CD4-positive, alpha-beta T cell treated with Interleukin-15 for 4 hours (primary cell): ENCODE measurements at places on chromosomes 16 and 17.

- DNase-seq, result no peak
These were observed 61.9 kb upstream of the GSE1 start for GRCh38 chr16:85550953-85551924.

GRCh38 chr17:50062293-50063243 is 6.7 kb downstream of the ITGA3 start:
- DNase-seq, result no peak

- no peak for DNase-seq
These were observed 4.1 kb downstream of the MGAT5B start for GRCh38 chr17:76872221-76872873.

- no peak for DNase-seq
These were observed 71.9 kb downstream of the ENGASE start for GRCh38 chr17:79146562-79146961.

- no peak for DNase-seq
These were observed 140.2 kb downstream of the AATF start for GRCh38 chr17:37088913-37089312.

GRCh38 chr16:19118938-19119431 is 5.2 kb downstream of the ITPRIPL2 start:
- DNase-seq, result no peak

DNA sequence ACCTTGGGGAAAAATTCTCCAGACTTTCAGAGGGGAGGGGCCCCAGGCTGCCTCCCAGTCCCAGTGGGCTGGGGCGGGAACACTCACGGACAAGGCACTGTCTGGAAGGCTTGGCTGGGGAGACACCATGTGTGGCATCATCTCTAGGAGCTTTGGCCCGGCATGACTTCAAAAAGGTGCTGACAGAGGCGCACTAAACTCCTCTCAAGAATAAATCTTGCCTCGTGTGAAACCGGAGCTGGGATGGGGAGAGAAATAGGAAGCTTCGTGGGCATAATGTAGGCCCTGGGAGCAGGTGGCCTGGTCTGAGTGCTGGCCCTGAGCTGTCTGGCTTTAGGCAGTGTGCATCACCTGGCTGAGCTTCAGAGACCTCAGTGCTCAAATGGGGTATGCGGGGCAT is 5.7 kb downstream of the WSCD1 start:
- no peak for DNase-seq

DNA sequence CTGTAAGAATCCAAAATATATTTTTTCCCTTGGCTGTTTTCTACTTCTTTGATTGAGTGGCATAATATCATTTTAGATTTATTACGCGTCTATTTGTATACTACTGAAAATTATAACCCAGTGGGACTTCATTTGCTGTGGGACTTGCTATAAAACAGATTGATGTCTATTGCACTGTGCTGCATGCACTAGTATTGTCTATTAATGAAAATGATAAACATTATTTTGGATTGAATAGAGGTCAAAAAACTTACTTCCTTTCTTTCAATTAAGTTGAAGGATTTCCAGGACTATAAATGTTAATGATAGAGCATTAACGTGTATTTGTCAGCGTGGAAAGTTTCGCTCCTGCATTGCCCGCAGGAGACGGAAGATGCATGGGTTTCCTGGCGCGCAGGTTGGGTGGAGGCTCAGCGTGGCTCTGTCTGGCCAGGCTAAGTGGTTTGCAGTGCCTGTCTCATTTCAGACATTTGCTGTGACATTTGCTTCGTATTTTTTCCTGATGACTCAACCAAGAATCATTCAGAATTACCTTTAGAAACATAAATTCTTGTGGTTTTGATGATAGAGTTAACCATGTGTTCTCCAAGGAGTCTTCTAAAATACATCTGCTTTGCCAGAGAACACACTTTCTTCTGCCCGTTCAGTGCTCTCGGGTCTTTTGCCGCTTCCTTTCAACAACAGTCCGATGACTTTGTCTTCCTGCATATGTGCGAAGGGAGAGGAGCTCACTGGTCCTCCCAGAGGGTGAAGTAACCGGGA is 216.7 kb downstream of the RPTOR start:
- DNase-seq, result peak; percentile 82

- DNase-seq, result no peak
These were observed 18.7 kb upstream of the SLC38A8 start for GRCh38 chr16:84061236-84061819.

- no peak for DNase-seq
These were observed 78.1 kb downstream of the GP2 start for GRCh38 chr16:20249211-20249610.

- DNase-seq, result no peak
These were observed 8.9 kb upstream of the HDAC5 start for GRCh38 chr17:44132275-44132821.

- DNase-seq, result no peak
These were observed 10.2 kb downstream of the CYB561 start for GRCh38 chr17:63435681-63436522.

- DNase-seq, result no peak
These were observed 19.8 kb upstream of the TANGO6 start for GRCh38 chr16:68823401-68824135.

GRCh38 chr17:80616705-80617104 is 72.1 kb downstream of the RPTOR start:
- DNase-seq, result no peak

GRCh38 chr17:74637926-74638325 is 14.4 kb upstream of the CD300E start:
- DNase-seq, result no peak

- DNase-seq, result no peak
These were observed 36.4 kb downstream of the AKAP1 start for GRCh38 chr17:57121308-57122042.

- no peak for DNase-seq
These were observed 8.9 kb downstream of the VPS4A start for GRCh38 chr16:69319826-69320739.

GRCh38 chr17:4892499-4893221 is 6.7 kb upstream of the C17orf107 start:
- DNase-seq, result no peak

- DNase-seq, result no peak
These were observed 4.4 kb downstream of the PRSS36 start for GRCh38 chr16:31145398-31145990.

- no peak for DNase-seq
These were observed 12.0 kb downstream of the IL21R start for GRCh38 chr16:27413956-27414355.

DNA sequence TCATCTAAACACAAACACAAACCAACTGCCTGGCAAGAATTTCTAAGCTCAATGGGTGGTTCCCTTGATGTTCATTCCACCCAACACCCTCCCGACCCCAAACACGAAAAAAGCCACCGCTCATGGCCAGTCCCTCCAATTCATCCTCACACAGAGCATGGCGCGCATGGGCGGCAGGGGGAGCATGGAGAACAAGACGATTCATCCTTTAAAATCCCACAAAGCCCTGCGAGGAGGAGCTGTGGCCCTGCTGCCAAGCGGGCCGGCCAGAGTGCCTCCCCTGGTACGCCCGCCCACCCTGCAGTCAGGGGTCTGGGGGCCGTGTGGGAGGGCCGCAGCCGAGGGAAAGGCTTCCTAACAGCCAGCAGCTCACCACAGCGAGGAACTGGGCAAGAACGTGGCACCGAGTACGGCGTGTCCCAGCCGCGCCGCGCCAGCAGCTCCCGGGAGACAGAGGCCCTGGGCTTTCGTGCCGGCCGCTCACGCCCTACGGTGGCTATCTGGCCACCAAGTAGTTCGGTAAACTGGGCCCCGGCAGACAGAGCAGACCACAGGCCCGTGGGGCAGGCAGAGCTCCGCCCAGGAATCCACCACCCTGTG is 60.9 kb downstream of the KLHDC4 start:
- DNase-seq, result no peak

- DNase-seq, result no peak
These were observed 71.5 kb upstream of the MPHOSPH6 start for GRCh38 chr16:82241469-82242052.

DNA sequence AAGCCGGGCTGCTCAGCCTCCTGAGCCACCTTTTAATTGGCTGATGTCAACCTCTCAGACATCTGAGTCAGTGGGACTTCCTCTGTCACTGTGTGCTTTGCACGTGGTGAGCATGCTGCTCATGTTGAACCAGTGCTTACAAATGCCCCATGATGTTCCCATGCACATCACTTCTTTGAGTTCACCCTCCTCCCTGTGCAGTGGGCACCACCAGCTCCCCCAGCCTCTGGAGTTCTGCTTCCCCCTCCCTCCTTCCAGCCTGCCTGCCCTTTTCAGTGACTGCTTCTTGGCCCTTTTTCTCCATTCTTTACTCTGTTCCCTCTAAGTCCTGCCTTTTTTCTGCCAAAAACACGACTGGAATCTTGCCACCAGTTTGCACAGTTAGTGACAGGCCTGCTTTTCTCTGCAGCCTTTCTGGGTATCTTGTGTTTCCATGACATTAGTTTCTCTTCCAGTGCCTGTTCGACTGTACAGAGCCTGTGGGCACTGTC is 41.6 kb downstream of the USP10 start:
- no peak for DNase-seq

DNA sequence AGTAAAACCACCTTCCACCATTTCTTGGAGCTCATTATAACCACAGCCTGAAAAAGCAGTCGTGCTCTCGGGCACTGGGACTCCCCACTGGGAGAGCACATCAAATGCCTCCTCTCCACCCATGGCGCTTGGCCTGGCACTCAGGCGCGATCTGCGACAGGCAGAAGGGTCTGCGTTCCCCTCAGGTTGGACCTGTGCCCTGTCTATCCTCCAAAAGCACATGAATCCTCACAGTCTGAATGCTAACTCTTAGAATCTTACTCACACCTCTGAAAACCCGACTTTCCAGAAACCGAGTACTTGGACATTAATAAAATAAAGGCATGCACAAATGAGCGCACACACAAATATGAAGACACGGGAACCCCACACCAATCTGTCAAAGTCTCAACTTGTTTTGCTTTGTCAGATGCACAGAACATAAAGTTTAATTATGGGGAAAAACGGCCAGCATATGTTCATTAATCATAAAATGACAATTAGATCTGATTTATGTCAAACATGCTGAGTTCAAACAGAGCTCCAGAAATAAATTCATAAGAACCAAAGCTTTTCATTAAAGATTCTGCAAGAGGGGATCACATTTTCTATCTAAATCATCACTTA is 20.5 kb upstream of the FAAP100 start:
- no peak for DNase-seq

DNA sequence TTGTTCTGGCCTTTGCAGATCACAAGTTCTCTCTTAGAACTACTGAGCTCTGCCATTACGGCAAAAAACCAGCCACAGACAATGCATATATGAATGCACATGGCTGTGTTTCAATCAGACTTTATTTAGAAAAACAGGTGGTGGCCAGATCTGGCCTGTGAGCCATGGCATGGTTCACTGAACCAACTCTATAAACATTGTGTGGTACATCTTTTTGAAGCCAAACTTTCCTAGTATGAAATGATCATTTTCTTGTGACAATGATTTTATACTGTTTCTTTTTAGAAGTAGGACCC is 65.9 kb upstream of the AMZ2 start:
- DNase-seq, result no peak

GRCh38 chr17:78223765-78224164 is 7.7 kb upstream of the TMEM235 start:
- no peak for DNase-seq
